ENCODE measurements at places on chromosomes 2 and 18.

- no peak for DNase-seq
Observed at GRCh38 chr18:9568186-9568585, 46.2 kb downstream of the PPP4R1 start.

- no peak for DNase-seq
Observed at GRCh38 chr2:57864926-57865325, 181.7 kb upstream of the VRK2 start.

GRCh38 chr2:34627003-34627402 lies 1027.9 kb upstream of the FAM98A start:
- DNase-seq: no peak

GRCh38 chr18:69785466-69785865 lies 162.2 kb downstream of the CD226 start:
- DNase-seq: no peak

DNA sequence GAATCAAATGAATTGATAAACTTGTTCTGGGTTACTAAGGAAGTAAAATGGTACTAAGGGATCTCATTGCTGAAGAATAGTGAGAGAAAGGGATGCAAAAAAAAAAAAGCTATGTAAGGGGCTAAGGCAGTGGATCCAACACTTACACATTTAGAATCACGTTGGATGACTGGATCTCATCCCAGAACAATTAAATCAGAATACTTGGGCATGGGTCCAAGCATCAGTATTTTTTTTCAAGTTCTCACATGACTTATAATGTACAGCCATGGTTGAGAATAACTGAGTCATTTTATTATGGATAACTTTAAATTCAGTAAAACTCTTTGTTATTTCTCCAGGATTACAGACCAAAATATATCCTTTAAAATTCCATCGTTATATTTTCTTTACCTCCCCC lies 8.5 kb downstream of the DSC1 start:
- no peak for DNase-seq

- DNase-seq: no peak
Observed at GRCh38 chr2:241111440-241111805, 9.3 kb upstream of the MTERF4 start.

GRCh38 chr2:165251366-165251765 lies 12.2 kb downstream of the SCN2A start:
- no peak for DNase-seq

- DNase-seq: peak; percentile 47
Observed at GRCh38 chr2:139529080-139529479, 748.9 kb upstream of the NXPH2 start.

GRCh38 chr2:126752876-126753275 lies 96.9 kb downstream of the GYPC start:
- no peak for DNase-seq

DNA sequence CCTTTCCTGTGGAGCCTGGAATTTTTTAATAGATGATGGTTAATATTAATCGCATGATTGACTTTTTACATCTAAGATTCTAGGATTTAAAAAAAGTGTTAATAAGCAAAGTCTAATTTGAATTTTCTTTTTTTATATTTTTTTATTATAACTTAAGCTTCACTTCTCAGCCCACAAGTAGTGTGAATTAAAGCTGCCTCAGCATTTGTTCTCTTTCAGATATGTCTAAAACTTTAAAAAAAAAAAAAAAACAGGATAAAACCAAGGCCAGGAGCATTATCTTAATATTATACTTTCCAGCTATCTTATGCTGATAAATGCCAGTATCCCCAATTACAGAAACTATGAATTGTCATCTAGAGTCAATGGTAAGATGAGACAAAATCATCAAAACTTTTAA lies 109.7 kb downstream of the CD226 start:
- no peak for DNase-seq

- DNase-seq: no peak
Observed at GRCh38 chr18:70384181-70384790, 95.4 kb downstream of the SOCS6 start.

- no peak for DNase-seq
Observed at GRCh38 chr2:179272406-179273192, 8.0 kb upstream of the SESTD1 start.

DNA sequence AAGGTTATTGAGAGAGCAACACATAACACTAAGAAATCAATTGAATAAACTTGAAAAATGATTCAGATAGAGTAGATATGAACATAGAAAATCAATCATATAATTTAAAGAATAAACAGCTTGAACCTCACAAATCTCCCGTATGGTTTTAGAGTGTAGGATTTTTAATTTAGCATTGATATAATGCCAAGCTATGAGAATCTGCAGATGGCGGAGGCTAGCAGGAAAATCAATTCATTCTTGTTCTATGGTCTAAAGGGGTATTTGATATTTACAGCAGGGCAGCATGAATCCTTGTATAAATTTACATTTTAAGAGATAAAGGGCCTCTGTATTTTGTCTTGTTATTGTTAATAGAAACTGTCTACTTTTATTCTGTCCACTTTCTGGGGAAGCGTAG lies 797.0 kb downstream of the GALR1 start:
- no peak for DNase-seq

DNA sequence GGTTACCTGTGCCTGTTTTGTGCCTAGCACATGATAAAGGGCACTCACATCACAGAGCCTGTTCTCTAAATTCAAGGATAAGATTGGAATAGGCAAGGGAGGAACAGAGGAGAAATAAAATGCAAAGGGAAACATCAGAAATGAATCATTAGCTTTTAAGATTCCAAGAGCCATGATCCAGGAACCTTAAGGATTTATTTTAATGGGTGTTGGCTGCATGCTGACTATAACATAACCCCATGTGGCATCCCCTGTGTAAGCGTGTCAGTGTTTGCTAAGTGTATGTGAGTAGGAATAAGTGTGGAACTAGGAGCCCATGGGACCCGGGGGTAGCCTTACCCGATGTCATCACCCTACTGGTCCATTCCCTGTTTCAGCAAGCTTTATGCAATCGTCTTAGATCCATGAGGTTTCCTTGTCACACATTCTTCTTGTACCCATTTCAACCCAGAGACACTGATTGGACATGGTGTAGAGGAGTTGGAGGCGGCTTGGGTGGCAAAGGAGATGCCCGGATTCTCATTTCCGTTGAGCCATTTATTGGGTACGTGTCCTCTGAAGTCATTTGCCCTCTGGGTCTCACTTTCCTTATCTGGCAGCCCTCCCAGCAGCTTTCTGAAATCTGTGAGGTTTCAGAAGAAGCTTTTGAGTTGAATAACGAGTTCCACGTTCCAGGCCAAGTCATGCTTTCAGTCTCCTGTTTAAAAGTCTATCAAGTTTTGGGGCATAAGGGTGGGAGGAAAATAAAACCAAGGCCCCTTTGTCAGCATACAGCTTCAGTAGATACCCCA lies 117.0 kb downstream of the MGAT5 start:
- no peak for DNase-seq

GRCh38 chr18:26545335-26546123 lies 2.8 kb downstream of the KCTD1 start:
- no peak for DNase-seq

DNA sequence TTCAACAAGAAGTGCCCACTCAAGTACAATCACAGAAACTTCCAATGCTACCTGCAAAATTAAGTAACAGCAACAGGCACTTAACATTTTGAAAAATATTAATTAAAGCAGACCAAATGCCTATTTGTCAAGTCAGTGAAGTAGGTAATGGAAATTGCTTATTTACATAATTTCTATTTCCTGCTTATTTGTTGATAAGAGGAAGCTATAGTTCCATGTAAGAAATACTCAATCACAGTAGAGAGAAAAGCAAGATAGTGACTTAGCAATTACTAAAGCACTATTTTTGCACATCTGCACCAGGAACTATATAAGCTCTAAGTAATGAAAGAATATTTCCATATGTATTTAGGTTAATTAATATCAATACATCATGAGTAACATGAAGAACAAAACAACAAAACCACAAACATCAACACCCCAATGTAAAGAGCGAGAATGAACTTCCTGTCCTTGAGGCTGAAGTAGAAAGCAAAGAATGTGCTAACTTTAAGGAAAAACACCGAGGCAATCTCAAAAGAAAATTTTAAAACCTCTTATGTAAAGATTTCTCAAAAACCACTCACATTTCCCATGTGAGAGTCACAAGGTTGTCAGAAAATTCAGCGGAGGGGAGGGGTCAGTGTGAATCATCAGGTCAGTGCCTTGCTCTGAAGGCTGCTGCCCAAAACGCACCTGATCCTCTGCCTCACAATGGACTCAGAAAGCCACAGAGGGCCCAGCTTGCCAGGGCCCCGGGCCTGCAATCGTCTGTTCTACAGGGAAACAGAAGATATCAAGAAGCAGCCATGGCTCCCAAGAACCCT lies 12.5 kb downstream of the NPC1 start:
- DNase-seq: no peak

DNA sequence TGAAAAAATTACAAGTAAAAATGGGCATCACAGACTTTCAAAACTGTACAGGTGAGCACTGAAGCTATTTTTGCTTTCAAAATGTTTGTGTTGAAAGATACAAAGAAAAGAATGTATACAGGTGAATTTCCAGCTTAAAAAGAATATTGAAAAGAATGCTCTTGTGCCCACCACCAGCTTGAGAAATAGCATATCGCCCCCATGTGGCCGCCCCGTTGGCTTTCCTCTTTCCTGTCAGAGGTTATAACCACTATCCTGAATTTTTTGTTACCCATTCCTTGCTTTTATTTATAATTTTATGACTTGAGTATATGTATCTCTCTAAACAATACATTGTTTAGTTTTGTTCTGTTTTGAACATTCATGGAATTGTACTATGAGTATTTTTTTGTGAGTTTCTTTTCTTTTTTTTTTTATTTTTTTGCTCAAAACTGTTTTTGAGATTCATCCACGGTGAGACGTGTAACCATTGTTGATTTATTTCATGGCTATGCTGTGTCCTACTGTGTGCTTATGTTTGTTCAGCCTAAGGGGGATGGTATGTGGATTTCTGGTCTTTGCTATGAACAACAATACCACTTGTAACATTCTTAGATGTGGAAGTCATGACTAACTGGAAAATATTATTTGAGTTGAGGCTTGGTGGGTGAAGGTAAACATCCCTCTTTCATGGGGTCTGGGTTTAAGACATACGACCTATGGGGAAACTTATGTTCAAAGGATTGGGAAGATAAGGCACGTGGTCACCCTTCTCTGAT lies 11.6 kb downstream of the TRPM8 start:
- no peak for DNase-seq

GRCh38 chr18:50734886-50735285 lies 84.9 kb downstream of the MRO start:
- DNase-seq: no peak

DNA sequence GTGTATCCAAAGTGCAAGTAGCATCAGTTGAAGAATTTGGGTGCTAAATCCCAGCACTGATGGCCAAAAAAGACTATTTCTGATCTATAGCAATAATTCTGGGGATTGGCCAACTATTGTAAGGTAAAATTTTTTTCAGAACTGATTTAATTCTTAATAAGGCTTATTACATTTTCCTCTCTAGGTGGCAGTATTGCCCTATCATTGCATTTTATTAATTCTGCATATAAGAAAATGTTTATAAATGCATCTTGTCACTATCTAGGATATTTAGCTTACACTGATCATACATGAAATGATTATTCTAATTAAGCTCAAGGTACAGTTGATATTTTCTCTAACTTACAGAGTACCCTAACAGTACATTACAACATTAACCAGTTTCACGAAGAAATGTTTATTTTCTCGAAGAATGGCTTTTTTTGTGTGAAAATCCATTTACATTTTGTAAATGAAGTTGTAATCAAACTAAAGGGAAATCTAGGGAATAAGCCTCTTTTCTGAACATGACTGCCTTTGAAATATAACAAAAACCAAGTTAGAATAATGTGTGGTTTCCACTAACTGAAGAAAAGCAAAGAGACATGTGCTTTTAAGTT lies 11.0 kb downstream of the TTN start:
- no peak for DNase-seq

DNA sequence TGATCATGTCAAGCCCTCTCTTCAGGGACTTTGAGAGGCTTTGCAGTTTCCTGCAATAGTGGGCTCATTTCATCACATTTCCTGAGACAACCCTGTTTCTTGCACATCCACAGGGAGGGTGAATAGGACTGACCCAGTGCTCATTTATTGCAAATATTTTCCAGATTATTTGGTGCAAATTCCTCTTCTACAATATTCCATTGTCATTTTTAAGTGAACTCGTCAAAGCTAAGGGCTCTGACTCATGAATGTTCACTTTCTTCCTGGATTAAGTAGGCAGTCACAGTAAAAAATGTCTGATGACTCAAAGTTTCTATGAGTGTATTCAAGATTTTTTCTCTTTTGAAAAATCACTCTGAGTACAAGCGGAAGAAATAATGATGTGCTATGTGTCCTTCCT lies 225.5 kb upstream of the GALNT5 start:
- DNase-seq: no peak

DNA sequence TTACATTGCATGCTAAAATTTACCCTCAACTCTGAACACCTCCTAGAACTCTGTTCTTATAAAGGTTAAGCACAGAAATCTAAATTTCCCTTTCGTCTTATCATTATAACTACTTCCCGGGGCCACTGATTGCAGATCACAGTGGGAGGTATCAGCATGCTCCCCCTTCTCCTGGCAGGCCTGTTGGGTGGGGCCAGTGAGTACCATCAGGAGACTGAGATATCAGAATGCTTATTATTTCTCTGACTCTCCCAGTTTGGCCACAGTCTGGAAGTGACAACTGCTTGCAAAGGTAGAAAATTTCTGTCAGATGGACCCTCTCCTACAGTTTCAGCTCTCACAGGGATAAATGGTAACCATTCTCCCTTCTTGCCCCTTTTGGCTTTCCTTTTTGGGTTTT lies 62.6 kb downstream of the DSEL start:
- no peak for DNase-seq

DNA sequence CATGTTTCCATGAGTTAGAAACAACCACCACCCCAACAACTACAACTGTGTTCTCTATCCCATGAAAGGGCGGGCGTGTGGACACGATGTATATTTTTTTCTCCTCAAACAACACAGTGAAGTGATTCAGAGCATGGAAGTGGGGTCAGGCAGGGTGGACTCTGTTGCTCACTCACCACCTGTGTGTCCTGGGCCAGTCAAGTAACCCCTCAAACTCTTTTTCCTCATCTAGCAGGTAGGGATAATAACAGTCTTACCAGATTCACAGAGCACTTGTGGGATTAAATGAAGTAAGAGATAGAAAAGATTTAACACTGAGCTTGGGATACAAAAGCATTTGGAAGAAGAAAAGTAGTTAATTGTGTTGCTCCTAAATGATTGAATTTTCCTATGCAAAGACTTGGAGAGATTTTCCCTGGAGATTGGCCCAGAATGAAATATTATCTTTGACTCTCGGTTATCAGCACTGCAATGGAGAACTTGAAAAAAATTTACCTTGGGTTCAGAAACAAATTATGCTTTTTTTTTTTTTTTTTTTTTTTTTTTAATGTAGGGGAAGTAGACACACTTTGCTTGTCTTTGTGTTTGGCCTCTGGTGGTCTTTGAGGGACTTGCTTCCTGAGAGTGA lies 161.9 kb upstream of the EPAS1 start:
- no peak for DNase-seq

Data from retina (tissue), 1 donor.